ENCODE measurements at places on chromosomes 2 and 18.
A peak's percentile ranks its signal among the peaks of the same experiment; 100 is the strongest.

DNA sequence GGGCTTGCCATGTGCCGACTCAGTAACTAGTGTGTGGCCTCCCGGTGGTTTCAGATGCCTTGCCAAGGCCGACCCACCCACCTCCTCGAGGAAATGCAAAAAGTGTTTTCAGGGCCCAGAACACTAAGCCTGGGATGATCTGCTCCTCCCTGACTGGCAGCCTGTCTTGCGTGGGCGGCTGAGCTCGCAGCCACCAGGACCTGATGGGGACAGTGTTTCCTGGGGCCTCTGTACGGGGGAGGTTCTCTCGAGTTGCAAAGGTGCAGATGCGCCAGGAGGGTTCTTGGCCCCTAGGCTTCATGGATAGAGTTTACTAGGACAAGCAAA, 85.2 kb downstream of the GLI2 start:
- DNase-seq: no peak

DNA sequence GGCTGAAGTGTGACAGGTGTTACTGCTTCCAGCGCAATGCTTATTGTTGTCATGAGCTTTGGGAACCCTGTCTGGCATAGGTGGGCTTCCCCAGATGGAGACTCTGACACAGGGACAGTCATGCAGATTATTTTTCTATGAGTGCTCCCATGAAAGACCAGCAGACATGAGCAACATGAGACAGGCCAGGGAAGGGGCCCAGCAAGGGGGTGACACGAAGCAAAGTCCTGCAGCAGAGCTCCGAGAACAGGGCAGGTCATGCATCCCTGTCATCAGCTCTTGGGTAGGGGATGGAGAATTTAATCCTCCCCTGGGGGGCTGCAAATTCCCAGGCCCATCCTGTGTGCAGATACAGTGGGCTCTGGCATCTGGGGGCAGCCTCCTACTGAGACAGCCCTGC, 77.4 kb downstream of the CTAGE1 start:
- DNase-seq: no peak

DNA sequence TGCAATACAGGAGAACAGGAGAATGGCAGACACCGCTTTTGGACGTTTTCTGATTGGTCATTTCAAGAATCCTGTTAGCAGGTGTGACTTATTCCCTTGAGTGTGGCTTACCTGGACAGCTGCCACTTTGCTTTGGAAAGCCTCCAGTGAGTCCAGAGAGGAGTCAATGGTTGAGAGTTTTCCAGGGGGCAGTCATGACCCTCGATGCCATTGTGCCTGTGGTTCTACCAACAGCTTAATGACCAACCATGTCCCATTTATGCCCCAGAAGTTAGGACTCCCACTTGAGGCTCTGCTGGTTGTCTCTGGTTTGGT, 12.4 kb downstream of the IGFBP2 start:
- no peak for DNase-seq

DNA sequence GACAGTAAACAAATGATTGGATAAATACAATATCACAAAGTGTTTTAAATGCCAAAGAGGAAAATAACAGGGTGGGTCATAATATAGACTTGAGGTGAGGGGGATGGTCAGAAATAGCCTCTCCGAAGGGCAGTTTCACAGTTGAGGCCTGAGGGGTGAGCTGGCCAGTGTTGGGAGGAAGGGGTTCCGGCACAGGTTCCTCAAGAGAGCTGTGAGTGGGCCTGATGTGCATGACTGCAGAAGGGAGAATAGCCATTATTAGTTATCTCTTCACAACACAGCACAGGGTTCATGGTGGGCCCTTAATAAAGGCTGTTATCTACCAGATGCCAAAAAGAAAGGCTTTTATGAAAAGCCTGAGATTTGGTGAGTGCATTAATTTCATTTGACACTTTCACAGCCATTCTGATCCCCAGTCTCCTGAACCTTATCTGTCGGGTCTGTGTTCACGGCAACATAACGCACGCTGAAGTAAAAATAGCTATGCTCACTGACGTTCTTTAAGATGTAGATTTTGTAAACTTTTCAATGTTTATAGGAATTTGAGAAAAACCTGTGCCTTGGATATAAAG, 39.6 kb downstream of the POLR1A start:
- DNase-seq: no peak

DNA sequence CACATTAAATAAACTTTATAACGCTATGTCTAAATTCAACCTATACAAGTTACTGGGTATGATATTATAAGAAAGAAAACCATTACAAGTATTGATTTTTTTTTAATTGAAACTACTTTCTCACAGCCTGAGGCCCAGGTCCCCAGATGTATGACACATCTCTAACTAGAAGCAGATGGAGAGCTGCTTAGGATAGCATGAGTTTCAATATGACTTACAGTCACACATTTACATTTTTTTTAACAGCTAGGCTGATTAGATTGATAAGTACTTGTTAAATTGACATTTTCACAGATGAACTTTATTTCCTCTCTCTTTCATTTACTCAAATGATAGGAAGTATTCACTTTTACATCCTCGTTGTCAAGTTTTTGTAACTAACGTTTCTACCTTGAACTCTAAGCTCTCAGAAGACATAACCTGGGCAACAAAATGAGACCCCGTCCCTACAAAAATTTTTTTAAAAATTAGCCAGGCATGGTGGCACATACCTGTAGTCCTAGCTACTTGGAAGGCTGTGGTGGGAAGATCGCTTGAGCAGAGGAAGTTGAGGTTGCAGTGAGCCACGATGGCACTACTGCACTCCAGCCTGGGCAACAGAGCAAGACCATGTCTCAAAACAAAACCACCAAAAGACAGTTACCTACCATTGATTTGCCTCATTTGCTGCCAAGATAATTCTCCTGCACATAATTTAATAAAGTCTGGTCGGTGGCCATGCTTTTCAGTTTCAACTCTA, 52.4 kb downstream of the STK39 start:
- no peak for DNase-seq

DNA sequence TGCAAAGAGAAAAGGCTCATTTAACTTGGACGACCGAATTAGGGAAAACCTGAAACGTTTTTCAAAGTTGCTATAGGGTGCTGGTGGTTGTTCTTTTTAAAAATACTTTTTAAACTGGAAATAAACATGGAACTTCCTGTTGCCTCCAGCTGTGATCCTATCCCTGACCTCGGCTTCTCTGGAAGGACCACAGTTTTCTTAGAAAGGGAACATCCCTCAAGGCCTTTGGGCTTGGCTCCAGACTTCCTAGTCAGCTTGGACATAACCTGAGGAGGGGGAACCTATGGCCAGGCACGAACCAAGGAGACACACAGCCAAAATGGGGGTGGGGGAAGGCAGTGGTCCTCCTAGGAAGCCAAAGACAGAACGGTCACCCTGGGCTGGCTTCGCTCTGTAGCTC, 57.7 kb downstream of the CENPO start:
- DNase-seq: no peak

DNA sequence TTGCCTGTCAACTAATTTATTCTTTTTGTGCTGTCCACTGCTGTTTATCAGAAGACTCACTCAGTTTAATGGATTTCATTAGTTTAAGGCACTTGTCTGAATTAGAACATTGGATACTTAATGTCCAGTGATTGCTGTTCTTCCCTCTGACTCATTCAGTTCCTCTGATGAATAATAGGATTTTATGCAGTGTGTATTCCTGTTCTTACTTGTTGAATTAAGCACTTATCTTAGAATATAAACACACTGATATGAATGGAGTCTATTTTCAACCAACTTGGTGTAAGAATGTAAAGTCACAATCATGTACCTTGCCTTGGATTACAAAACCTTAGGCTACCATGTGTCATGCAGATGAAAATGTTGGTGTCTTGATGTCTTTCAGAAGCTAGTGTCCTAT, 87.0 kb upstream of the PROKR1 start:
- DNase-seq: peak; percentile 29

DNA sequence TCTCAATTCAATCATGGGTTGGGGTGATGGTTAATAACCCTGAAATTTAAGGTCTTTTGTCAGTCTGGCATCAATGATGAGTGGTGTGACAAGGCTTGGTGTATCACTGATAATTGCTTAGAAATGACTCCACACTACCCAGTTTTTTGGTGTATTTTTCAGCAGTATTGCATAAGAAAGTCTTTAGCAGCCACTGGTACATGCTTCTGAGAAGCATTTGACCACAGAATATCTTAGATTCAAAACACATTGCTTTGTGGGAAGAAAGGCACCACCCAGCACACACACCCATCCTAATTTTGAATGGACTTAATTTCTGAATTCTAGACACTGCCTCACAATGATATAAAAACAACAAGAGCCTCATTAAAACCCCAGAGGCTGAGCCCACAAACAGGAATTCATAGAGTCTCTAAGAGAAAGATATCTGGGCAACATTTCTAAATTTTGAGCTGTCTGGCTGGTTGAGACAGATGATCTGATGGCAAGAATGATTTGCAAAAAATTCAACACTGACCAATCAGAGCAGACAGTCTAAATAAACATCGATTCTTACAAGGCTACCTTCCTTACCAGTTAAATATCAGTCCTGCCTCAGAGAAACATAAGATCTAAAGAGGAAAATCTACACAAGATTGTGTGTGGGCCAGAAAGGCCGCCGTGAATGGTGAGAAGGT, 114.7 kb upstream of the CYP1B1 start:
- peak; percentile 59 for DNase-seq

DNA sequence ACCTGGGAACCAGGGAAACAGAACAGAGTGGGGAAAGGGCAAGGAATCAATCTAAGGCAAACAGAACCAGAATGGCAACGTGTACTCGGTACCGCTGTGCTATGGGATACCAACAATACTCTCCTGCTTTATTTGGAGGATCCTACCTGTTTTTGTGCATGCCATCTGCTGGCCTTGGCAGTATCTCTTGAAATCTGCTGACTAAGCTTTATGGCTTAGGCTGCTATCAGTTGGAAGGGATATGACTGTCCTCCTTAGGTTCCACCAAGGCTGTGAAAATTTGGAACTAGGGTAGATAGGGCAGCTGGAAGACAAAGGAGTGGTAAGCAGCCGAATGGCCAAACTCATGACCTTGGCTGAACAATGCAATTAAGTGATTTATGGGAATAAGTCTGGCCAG, 71.3 kb upstream of the LYPD6 start:
- DNase-seq: no peak

DNA sequence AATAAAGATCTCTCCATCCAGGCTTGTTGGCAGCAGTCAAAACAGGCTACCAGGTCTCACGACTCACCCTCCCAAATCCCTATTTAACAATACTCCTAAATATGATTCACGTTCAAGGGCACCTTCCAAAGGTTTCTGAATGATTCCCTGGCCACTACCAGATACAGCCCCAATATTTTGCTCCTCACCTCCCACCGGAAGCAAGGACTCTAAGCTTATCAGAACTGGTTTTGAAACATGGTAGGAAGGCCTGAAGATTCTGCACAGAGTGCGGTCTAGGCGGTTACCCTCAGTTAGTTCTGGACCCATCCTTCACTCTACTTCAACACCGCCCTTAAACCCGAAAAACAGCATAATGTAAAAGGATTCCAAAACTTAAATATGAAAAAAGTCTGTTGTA, 5.2 kb downstream of the PPP4R1 start:
- no peak for DNase-seq

DNA sequence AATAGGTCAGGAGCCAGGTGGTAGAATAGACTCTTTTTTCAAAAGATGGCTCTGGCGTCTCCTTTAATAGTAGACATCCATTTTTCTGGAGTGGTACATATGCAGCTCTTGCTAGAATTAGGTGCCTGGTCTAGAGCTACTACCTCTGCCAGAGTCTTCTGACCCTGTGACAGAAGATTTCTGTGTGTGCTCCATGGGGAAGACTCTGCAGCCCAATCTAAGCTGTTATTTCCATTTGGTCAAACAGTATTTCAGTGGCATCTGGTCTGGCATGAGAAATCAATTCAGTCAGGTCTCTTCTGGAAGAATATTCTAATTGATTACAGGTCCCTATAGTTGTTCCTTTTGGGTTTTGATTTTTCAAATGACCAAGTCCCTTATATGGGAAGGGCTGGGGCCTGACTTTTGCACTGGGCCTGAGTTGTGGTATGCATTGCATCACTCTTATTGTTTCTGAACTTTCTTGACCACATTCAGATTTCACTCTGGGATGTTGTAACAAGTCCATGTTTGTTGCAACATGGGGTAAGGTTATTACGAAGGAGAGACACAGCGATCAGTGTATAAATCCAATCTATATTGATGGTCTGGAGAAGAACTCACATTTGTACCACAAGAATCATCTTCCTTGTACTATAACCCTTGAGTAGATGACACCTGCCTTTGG, 12.1 kb downstream of the MXD1 start:
- no peak for DNase-seq

DNA sequence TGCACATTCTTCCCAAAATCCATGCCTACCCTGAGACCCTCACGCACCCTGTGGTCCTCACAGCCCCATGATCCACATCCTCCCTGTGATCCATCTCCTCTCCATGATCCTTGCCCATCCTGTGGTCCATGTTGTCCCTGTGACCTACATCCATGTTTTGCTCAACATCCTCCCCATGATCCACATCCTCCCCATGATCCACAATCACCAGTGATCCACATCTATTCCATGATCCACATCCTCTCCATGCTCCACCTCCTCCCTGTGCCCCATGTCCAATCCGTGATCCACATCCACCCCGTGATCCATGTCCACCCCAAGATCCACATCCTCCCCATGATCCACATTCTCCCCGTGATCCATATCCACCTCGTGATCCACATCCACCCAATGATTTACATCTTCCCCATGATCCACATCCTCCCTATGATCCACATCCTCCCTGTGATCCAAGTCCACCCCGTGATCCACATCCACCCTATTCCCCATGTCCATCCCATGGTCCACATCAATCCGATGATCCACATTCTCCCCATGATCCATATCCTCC, 281.2 kb downstream of the MYCN start:
- DNase-seq: no peak

GRCh38 chr18:33951031-33951430, 273.7 kb downstream of the NOL4 start:
- no peak for DNase-seq

DNA sequence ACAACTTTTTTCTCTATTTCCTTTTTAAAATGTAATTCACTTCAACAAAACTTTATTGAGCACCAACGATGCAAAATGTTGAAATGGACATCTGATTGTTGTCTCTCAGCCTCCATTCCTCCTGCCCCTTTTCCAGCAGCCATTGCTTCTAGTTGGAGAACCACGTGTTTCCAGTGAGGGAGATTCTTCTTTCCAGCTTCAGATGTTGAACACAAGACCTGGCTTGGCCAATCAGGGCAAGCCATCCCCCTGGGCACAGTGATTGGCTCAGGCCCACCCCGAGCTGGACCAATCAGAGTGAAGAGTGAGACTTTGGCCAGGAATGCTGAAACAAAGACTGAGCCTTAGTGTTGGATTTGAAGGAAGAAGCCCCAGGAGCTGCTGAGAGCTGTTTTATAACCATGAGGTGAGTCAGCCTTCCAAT, 59.0 kb downstream of the E2F6 start:
- peak; percentile 57 for DNase-seq
